ENCODE measurements at places on chromosomes 12 and 14.
A peak's percentile ranks its signal among the peaks of the same experiment; 100 is the strongest.

DNA sequence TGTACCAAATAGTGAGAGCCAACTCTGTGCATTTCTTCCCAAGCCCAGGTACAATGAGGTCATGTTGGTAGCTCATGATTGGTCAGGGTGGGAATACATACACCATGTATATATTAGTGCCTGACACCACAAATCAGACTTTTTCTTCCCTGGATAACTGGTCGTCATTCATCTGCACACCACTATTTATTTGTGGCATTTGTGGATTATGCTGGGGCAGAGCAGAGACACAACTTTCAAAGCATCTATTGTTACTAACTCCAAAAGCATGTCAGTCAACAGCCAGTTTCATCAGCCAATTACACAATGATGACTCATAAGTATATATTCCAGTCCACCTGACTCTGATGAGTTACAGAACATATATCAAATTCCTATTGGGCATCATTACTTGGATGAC is 181.7 kb downstream of the ADAMTS20 start:
- DNase-seq: no peak

GRCh38 chr12:19642345-19642744 is 203.1 kb downstream of the AEBP2 start:
- no peak for DNase-seq

- DNase-seq: no peak
These were observed 142.1 kb downstream of the SLC16A7 start for GRCh38 chr12:59737725-59738463.

DNA sequence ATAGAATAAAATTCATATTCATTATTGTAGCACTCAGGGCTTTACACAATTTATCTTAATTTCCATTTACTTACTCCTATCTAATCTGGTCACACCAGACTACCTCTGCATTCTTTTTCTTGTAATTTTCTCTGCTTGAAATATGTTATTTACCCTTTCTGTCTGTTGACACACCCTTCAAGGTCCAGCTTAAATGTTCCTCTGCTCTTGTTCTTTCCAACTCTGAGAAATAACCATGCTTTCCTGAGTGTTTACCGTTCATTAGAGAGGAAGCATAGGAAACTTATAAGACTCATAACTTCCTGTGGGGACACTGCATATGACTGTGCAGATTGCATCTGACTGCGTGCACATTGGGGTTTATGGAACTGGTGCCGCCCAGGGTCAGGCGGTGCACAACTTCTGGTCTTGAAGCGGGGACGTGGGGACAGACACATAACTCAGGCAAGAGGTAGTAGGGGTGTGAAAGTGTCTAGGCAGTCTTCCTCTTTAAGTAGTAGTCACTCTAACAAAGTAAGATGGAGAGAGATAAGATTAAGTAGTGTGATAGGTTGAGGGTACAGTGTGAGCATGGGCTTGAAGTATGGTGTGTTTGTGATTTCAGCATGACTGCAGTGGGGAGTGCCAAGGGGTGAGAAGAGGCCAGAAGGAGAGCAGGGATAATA is 42.6 kb upstream of the FOXJ2 start:
- no peak for DNase-seq

DNA sequence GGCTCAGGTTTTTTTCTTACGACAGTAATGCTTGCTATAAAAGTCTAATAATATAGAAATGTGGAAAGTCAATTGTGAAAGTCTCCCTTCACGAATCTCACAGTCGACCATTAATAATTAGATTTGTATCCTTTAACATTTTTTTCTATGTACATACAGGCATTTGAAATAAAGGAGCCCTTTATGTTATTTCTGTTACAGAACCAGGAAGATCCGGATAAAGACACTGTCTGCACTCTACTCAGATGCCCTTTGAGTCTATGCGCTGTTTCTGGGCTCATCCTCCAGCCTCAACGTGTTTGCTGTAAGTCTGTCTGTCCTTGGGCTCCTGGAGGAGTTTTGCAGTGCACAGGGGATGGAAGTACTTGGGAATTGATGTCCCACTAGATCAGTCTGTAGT is 212.2 kb upstream of the ATP2B1 start:
- no peak for DNase-seq

GRCh38 chr14:36973806-36974442 is 198.5 kb downstream of the SLC25A21 start:
- no peak for DNase-seq

- DNase-seq: no peak
These were observed 244.3 kb downstream of the DIO2 start for GRCh38 chr14:79967001-79967400.

DNA sequence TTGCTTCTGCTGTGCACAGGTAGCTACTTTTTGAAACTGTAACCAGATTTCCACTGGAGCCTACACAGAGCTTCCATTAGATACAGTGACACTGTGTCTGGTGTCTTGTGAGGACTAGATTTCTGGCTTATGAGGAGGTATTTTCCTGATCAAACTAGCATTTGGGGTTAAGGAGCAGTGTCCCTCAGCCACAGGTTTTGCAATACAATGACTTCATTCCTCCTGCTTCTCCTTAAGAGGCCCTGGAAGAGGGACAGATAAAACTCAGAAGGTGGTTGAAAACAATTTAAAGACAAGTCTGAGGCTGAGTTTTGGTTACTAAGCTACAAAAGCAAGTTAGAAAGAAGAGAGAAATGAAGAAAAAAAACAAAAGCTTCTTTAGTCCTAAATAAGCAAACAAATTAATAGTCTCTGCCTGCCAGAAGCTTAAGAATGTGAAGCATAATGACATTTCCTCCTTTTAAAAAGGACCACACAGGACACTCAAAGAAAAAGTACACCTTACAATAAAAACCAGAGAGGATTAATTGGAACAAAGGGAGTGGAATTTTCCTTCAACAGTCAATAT is 53.0 kb downstream of the PKP2 start:
- no peak for DNase-seq

DNA sequence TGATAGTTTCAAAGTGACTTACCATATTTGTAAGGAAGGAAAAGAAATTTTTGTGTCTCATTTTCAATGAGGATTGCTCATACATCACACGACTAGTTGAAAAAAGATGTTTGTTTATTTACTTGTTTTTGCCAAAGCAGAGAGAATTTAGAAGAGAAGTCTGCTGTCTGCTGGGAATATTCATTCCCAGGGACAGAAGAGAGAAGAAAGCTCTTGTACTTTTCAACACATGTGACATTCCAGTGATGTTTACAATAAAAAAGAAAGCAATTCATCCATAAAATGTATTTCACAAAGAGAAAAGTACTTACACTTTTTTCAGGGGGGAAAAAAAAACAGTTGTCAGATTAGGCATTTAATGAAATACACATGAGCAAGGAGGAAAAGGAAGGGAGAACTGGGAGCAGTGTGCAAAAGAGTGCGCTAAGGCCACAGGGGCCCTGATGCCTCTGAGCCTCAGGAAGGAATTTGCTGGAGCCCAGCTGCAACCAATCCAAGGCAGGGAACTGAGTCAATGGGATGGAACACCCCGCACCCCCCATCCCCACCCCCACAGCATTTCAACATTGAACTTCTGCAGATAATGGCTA is 115.0 kb downstream of the RPAP3 start:
- DNase-seq: no peak

GRCh38 chr12:124560146-124560890 is 7.1 kb downstream of the NCOR2 start:
- DNase-seq: no peak

GRCh38 chr14:91418387-91419043 is 895 bp upstream of the CCDC88C start:
- peak; percentile 77 for DNase-seq

DNA sequence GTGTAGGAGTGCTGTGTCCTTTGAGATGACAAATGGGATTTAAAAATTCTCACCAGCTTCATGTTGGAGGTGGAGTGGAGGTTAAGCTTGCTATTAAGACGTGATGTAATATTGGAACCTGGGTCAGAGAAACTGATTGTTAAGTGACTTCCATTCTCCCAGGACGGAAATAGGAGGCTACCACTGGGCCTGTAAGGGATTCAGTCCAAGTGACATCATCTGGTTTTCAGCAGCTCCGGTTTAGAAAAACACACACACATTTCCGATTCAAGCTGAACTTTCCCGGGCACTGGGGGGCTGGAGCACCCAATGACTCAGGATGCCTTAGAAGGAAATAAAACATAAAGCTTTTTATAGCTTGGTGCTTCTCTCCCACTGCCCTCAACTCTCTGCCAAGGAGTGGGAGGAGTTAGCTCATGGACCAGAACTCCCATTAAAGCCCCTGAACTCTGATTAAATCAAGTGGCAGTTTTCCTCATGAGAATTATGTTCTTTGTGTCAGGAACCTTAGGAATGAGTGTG is 12.4 kb downstream of the CALM1 start:
- DNase-seq: peak; percentile 13

GRCh38 chr12:22443379-22444316 is 100.7 kb downstream of the C2CD5 start:
- peak; percentile 64 for DNase-seq

DNA sequence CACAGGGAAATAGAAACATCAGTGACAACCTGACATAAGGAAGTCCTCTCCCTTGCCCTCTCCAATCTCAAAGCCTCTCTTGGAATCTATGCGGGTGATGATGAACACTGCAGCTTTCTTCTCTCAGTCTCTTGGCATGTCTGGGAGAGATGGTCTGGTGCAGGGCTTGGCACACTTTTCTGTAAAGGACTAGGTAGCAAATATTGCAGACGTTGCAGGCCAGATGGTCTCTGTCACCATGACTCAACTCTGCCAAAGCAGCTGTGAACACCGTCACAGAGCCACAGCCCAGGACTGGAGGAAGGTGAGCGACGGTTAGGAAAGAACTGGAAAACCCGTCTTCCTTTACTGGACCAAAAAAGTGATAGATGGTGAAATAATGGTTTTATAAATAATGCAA is 591.0 kb upstream of the TMEM132C start:
- DNase-seq: no peak

GRCh38 chr14:102778338-102779083 is 1.3 kb downstream of the TRAF3 start:
- no peak for DNase-seq

- no peak for DNase-seq
These were observed 788 bp downstream of the TEX52 start for GRCh38 chr12:2856051-2856450.

DNA sequence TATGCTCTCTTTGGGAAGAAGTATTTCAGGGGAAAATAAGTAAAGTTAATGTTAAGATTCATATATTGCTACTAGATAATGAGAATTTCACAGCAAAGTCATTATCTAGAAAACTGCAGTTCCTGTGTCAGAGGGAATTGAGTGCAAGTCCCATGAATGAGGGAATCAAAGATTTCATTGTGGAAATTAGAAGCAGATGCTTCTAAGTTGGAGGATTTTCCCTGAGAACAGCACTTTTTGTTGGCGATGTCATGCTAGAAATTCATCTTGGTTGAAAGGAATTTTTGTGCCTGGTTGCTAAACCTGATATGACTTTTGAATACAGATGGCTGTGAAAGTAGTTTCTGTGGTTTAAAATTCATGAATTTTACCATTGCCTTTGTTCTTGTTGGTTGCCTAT is 25.6 kb downstream of the FRMD6 start:
- DNase-seq: no peak

GRCh38 chr12:110046451-110047187 is 1.7 kb downstream of the C12orf76 start:
- no peak for DNase-seq

- DNase-seq: no peak
These were observed 26.3 kb downstream of the TNFAIP2 start for GRCh38 chr14:103149351-103150237.

DNA sequence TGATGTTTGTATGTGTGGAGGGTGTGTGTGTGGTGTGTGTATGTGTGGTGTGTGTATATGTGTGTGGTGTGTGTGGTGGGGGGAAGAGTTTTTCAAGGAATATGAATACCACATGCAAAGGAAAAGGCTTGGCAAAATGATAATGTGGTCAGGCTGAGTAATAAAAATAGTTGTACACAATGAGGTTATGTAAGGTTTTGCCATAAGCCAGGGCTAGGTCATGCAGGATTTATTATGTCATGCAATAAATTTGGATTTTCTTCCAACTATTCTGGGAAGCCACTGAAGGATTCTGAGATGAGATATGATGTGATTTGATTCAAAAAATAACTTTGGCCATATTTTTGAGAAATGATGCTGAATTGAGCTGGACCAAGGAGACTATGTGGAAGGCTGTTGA is 1191.6 kb upstream of the SEL1L start:
- DNase-seq: no peak

DNA sequence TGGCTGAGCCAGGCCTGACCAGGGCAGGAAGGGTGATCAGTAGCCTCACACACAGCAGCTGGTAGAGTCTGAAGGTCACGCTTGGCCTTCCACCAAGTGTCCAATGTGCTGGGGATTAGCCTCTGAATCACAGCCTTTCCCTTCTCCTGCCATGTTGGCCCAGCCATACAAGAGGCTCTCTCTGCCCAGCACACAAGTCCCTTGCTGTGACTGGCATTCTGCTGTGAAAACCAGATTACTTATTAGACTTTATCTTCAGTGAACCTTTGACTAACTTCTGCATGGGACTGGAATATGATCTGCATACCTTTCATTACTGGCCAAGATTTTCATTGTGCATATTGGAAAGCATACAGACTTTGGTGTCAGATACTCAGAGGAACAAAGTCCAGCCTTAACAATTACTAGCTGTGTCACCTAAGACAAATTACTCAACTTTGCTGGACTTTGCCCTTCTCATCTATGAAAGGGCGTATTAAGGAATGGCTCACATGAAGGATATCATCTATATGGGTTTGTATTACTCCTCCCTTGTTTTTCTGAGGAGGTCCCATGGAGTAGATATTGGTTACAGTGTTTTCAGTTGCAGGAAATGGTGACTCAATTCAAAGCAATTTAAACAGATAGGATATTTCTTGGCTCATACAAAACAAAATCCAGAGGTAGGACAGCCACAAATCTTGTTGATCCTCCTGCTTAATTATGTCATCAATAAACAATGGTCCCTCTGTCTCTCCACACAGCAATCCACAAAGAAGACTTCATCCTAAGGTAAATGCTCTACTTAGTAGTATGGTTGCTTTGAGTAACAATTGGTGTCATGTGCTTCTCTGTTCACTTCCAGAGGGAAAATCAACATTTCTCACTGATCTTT is 99.6 kb downstream of the DYRK2 start:
- DNase-seq: no peak

DNA sequence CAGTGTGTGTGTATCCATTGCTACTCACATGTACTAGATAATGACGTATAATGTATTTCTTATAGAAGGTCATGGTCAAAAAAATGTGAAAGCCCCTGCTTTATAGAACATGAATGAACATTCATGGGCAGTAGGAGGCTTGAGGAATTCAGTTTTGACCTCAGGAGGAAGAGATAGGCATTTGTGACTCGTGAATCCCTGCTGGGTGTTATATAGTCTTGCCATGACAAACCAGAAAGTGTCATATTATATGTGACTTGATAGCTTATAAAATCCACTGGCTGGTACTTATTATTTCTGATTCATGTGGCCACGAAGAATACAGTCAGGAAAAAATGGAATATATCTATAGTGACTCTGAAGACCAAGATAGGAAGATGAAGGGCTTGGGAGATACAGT is 287.6 kb downstream of the CEP128 start:
- no peak for DNase-seq
